ENCODE measurements at places on chromosomes 16 and 17. TPM values are rescaled to one million over a fixed set of nuclear protein-coding genes. Genes with fewer than 3 reads are reported as not detected.

Gene CD79B
- total RNA-seq: 2.1 TPM

Gene KRTAP9-8
- not detected for total RNA-seq

Gene ZNF469
- 3.7 TPM for total RNA-seq

Gene FOXN1
- not detected for total RNA-seq

Gene FNDC8
- total RNA-seq: not detected

Gene USP43
- under 0.01 TPM for total RNA-seq

Gene TEKT1
- not detected for total RNA-seq

Gene MIEN1
- 6.3 TPM for total RNA-seq

Gene SULT1A2
- 0.52 TPM for total RNA-seq

Gene IL34
- 6.8 TPM for total RNA-seq

Gene TPPP3
- total RNA-seq: 135 TPM
